ENCODE measurements at places on chromosomes 7 and 10.
A peak's percentile ranks its signal among the peaks of the same experiment; 100 is the strongest.

DNA sequence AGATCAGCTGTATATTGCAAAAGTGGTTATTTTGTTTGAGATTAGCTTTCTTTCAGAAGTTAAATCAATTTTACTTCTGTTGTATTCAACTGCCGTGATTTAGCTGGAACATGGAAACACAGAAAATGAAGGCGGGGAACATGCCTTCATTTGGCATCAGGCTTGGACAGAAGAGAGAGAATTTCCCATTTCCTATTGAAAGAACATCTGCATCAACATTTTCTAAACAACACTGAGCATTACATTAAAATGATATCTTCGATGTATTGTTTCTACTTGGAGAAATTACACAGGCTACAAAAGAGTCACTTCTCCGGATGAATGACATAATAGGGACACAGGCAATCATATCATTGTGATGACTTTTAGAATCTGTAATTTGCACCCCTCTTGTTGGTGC lies 46.6 kb upstream of the KLF6 start:
- DNase-seq, result no peak

GRCh38 chr7:123871998-123872867 lies 27.3 kb downstream of the HYAL4 start:
- peak; percentile 72 for DNase-seq

DNA sequence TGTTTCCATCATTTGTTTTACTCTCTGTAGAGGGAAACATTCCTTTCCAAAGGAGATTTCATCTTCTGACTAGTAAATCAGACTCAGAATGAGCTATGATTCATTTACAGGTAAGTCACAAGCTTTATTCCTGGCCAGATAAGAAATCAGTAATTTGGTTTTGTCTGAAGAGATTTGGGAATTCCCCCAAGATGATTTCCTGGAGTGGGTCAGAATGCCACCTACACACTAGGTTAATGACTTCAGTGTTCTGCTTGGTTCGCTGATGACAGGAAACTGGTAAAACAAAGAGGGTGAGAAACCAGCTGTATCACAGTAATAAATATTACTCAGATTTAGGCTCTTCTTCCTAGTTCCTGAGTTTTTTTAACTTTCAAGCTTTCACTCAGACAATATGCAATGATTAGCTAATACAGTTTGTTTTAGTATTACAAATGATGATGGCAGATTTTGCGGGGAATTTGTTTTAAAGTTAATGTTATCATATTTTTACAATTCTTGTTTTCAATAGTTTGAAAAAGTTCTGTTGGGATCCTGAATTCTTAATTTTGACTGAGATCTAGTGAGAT lies 8.3 kb upstream of the ASZ1 start:
- no peak for DNase-seq

DNA sequence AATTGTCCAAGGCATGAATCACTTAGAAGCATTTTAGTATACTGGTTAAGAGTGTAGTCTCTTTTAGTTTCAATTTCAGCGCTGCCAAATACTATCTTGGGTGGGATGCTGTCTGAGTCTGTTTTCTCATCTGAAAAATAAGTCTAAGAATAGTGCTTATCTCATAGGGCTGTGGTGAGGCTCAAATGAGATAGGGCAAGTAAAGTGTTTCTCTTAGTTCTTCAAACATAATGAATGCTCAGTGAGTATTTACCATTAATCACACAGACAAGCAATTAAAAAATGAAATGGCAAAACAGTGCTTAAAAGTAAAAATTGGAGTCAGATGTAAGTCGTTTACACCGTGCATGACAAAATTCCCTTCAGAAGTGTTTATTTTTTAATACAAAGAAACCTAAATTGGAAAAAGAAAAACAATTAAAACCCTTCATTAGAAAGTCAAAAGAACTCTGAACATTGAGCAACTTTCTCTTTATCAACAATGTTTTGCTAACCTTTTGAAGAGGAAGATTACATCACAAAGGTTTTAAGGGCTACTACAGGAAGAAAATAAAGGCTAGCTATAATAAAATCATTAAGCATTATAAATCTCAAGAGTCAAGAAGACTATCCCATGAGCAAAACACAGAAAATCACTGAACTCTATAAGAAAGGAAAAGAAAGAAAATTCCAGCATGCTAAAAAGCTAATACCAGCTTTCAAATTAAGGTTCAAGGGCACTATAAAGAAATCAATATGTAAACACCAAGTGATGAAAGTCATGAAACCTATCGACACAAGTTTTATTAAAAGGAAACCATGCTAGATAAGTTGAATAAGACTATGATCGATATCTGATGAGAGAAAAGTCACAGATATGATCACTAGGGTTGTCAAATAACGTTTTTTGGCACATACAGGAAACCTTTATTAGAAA lies 45.6 kb upstream of the C1GALT1 start:
- DNase-seq, result no peak

DNA sequence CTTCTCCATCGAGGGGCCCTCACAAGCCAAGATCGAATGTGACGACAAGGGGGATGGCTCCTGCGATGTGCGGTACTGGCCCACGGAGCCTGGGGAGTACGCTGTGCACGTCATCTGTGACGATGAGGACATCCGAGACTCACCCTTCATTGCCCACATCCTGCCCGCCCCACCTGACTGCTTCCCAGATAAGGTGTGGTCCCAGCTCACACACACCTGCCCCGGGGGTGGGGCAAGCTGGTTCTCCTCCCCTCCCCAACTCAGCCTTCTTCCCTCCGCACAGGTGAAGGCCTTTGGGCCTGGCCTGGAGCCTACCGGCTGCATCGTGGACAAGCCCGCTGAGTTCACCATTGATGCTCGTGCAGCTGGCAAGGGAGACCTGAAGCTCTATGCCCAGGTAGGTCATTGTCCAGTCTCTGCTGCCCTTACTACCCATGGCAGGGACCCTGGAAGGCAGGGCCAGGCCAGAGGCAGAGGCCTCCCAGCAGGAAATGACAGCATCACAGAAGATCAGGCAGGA lies 11.0 kb downstream of the FLNC start:
- DNase-seq, result no peak
